Vagina (tissue), 2 donors: ENCODE measurements at places on chromosomes 13 and 19.

DNA sequence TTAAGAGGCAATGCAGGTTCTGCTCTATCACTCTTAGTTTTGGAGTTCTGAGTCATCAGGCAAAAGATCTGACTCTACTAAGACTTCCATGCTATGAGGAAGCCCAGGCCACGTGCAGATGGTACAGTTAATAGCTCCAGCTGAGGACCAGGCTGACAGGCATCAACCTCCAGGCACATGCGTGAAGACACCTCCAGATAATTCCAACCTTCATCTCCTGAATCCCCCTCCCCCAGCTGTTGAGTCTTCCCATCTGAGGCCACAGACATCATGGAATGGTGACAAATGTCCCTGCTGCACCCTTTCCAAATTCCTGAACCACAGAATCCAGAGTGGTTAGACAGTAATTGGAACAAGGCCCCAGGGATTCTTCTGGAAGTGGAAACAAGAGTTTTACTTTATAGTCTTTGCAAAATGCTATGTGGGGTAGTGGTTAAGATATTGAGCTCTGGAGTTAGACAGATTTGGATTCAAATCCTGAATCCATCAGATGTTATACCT lies 183.8 kb downstream of the KLF5 start:
- no peak for DNase-seq

- no peak for DNase-seq
These were observed 459.8 kb downstream of the FGF14 start for GRCh38 chr13:101942038-101942437.

GRCh38 chr13:107643615-107644014 lies 571.7 kb downstream of the LIG4 start:
- no peak for DNase-seq

DNA sequence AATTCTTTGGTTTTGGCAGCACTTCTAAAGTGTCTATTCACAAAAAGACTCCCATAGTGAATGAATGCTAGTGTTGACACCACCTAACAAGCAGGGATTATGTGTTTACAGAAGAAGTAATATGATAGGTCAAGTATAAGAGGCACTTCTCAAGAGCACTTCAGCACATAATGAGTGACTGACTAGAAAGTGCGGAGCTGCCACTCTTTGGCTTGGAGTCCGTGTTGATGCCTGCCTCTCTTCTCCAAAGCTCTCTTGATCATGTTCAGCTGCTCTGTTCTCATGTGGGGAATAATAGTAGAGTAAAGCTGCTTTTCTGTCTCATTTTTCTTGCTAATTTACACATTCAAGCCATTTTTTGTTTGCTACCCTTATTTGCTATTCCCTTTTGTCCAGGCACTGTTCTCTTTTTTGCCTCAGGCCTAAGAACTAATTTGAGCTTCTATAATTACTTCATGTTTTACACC lies 22.7 kb upstream of the MAB21L1 start:
- no peak for DNase-seq

DNA sequence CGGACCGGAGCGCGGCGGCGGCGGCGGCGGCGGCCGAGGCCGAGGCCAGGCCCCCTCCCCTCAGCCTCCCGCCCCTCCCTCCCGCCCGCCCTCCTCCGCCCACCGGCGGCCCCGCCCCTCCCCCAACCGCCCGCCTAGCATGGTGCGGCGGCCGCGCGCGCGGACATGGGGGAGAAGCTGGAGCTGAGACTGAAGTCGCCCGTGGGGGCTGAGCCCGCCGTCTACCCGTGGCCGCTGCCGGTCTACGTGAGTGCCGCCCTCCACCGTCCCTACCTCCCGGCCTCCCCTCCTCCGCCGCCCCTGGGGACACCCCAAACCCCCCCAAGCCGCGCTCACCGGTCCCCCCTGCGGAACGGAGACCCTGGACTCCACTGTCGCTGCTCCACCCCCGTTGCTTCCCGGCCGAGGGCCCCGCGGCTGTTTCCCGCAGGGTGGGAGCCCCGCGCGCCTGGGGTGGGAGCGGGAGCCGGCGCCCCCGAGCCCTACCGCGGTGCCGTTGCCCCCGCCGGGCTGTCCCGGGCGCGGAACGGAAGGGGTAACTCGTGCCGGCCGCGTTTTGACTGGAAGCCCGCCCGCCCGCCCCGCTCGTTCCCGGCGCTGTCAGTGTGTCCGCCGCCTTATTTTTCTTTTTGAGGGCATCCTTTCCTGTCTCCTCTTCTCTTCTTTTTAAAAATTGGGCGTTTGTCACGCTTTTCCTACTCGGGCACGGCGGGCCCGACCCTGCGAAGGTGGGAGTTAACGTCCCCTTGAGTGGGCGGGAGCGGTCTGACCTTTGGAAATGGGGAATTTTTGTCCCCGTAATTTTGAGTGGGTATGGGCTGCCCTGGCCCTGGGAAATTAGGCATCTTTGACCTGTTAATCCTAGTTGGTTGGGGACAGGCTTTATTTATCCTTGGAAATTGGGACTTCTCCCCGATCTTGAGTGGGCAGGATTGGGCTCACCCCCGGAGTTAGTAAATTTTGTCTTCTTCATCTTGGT lies 576 bp downstream of the DOT1L start:
- DNase-seq = no peak

- DNase-seq = no peak
These were observed 33.1 kb upstream of the C1QTNF9 start for GRCh38 chr13:24276306-24276705.

DNA sequence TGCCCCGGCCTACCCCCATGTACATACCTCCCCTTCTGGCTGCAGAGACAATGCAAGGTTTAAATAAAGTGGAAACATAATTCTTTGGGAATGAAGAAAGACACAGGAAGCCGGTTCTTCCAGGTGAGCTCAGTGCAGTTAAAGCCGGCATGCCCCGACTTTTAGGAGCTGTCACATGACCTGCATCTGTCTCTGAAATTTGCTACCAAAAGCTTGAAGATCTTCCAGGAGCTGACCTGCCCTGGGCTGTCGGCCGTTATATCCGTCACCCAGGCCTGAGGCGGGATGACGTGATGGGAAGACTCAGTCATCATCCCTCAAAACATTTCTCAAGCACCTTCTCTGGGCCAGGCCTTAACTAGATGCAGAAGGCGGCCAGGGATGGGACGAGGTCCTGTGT lies 10.3 kb downstream of the RAB8A start:
- no peak for DNase-seq
